ENCODE measurements at places on chromosomes 1 and 21.
A peak's percentile ranks its signal among the peaks of the same experiment; 100 is the strongest.

GRCh38 chr1:235910357-235911299, 43.9 kb upstream of the LYST start:
- no peak for DNase-seq

- DNase-seq: no peak
Measured at GRCh38 chr1:25922971-25923552, 16.8 kb upstream of the STMN1 start.

DNA sequence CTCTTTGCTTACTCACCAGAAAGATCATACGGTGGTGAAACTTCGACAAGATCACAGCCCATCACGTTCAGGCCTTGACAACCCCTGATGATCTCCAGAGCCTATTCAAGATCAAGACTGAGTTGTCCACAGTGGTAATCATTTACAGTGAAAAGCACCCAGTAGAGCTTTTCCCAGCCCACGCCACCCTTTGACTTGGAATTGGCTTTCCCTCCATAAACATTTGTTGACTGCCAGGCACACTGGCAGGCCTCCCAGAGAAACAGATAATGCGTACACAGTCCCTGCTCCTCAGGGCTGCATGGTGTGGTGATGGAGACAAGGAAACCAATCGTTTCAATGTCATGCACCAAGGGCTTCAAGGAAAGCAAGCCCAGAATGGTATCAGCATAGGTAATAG, 10.1 kb downstream of the AGMAT start:
- DNase-seq: no peak

- no peak for DNase-seq
Measured at GRCh38 chr1:150973836-150974579, 627 bp downstream of the CERS2 start.

DNA sequence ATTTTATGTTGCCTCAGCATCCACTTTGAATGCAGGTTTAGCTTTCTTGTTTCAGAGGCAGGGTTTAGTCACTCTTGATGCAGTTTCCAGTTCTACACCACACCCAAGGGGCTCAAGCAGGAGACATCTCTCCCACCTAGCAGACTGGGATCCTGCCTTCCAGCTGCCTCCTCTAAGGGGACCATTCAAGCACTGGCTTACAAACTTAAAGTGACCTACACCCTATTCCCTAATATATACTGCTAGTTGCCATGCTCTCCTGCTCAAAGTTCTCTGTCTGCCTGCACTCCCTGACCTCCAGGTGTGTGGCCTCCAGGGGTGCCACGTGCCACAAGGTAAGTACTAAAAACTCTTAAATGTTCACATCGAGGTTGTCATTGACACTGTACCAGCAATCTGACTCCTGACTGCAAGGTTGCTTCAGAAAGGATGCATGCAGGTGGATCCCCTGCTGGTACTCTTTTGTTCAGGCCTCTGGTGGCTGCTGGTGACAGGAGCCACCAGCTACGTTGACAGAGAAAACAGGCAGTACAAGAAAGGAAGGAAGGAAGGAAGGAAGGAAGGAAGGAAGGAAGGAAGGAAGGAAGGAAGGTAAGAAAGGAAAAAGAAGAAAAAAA, 185.9 kb downstream of the COQ8A start:
- DNase-seq: no peak

GRCh38 chr1:118617916-118618315, 370.2 kb downstream of the TBX15 start:
- no peak for DNase-seq

DNA sequence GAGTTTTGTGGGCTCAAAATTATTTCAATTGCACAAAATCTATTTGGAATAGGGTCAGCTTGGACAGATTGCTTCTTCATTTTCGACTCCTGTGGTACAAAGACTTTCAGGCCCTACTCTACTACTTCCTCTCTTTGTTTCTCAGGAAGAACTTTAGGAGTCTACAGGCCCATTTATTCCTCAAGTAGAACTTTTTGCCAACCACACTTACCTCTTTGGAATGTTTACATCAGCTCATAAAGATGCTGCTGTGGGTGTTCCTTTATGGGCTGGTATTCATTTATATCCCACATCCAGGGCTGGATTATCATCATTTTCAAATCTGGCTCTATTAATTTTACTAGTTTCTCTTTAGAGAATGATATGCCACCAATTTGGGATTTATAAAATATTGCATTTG, 46.3 kb upstream of the TNFSF18 start:
- no peak for DNase-seq

DNA sequence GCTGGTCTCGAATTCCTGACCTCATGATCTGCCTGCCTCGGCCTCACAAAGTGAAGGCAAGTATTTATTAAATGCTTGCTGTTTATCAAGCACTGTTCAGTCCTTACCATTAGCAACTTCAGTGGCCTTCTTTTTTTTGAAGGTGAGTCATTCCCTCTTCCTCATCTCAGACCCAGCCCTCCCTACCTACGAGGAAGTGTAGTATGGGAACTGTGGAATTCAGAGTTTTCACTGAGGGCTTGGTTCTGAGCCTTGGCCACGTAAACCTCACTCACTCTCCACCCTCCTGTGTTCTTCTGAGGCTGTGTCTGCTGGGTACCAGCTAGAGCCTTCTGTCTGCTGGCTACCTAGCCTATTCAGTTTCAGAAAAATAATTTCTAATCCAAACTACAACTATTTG, 218.3 kb upstream of the SGIP1 start:
- no peak for DNase-seq

GRCh38 chr1:55318116-55318817, 103.1 kb upstream of the USP24 start:
- no peak for DNase-seq

GRCh38 chr21:46054451-46054881, 43.4 kb upstream of the COL6A2 start:
- DNase-seq: no peak

- no peak for DNase-seq
Measured at GRCh38 chr1:32983020-32983419, 18.4 kb upstream of the RNF19B start.

- no peak for DNase-seq
Measured at GRCh38 chr1:79517470-79518224, 511.1 kb upstream of the ADGRL4 start.

GRCh38 chr1:24203404-24203803, 16.3 kb upstream of the IFNLR1 start:
- DNase-seq: no peak

DNA sequence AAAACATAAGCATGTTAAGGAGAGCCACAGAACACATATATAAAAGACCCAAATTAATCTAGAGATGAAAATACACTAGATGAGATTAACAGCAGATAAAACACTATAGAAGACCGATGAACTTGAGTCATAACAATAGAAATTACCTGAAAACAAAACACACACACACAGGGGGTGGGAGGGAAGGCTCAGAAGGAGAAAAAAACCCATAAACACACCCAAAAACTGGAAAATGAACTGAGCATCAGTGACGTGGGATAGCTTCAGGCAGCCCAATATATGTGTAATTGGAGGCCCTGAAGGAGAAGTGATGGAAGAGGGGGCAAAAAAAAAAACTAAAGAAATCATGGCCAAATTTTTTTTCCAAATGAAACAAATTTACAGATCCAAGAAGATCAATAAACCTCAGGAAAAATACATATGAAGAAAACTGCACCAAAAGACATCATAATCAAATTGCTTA, 11.4 kb downstream of the ALDH9A1 start:
- no peak for DNase-seq

DNA sequence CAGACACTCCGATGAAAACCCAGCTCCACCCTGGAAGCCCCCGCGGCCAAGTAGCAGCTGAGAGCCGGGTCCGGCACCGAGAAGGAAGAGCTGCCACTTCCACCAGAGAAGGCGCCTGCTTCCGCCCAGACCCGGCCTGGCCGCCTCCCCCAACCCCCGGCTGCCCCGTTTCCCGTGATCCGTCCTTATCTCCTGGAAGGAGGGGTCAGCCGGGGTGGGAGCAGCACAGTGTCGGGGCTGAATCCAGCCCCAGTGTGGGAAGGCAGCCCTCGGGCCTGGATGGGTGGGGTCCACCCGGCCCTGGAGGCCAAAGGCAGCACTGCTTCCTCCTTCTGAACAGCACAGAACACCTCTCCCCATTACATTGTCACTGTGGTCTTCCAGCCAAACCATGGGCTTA, 69.4 kb downstream of the MEGF6 start:
- DNase-seq: no peak

DNA sequence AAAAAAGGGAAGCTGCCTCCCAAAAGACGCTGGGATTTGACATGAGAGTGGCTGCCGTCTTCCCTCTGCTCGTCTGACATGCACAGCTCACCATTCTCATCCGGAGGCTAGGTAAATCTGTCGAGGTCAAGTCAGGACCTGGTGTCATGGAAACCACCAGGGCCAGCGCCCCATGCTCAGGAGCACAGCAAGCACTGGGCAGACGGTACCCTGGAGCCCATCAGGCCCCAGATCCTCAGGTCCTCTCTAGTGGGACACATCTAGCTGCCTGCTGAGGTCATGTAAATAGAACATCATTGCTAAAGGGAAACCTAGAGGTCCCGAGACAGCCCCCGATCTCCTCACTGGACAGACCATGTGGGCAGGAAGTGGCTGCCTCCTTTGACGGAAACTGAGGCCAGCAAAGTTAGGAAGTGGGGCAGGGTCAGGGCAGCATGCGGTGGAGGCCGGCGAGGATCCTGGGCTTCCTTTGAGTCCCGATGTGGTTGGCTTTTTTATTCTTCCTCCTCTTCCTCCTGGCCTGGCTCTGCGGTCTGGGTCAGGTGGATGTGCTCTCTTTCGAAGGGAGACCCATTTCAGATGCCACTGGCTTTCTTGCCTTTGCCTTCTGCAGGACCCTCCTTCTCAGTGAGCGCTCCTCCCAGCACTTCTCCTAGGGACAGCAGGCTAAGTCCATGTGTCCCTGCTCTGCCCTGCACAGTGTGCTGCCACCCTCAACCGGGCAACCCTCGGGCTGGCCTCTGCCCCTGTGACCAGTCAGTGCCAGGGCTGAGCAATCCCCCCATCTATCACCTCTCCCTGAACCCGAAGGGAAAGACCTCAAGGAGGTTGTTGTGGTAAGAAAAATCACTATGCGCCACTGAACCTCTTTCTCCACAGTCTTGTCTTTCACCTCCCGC, 5.9 kb downstream of the AGT start:
- no peak for DNase-seq

DNA sequence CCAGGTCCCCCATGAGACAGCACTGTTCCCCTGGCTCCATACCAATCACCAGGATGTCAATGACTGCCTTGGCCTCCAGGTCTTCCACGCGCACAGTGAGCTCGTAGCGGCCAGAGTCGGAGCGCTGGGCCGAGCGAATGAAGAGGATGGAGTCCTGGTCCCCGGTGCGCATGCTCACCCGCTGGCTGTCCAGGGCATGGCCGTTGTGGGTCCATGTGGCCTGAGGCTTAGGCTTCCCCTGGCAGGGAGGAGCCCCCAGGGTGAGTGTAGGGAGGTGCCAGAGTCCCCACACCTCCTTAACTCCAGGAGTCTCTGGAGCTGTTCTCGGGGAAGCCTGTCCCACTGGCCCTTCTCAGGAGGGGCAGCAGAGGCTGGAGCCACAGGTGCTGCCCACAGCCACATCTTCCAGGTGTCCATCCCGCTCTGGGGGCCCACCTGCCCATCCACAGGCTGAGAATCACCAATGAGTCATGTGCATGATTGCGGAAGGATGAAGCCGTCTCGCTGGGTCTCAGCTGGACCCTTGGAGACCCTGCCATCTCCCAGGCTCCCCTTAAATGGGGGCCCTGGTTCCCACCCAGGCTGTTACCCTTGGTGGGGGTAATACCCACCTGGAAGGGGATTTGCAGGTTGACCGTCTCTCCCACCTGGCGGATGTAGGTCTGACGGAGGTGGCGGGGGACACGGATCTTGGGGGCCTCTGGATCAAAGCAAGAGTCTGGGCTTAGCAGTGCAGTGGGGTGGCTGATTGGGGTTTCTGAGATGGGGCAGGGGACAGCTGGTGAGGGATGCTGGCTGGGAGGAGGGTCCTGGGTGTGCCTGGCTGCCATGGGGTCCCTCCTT, 4.1 kb downstream of the MYBPH start:
- DNase-seq: no peak

GRCh38 chr1:151990058-151990855, 3.4 kb downstream of the S100A10 start:
- no peak for DNase-seq

GRCh38 chr1:28087614-28088167, 719 bp downstream of the EYA3 start:
- no peak for DNase-seq

DNA sequence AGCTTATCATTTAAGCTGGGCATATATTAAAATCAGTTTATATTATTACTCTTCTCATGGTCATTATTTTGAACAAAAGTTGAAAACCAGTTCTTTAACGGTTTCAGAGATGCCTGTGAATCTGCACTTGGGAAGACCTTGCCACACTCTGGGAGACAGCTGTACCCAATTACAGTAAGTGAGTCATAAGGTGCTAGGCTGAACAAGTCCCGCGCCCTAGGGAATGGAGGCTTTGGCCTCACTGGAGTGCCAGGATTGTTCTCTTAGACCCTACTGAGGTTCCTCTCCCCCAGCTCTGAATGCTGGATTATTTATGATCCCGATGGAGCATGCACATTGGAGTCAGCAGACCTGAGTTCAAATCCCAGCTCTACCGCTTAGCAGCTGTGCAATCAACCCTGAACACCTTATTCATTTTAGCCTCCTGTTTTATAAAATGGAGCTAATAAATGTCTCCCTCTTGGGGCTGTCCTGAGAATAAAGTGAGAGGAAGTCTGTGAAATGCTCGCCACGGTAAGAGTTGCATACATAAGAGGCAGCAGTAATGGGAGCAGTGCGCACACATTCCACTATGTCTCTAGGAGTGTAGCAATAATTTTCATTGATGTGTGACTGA, 266.2 kb downstream of the FOXD2 start:
- DNase-seq: peak; percentile 65

- no peak for DNase-seq
Measured at GRCh38 chr1:54010415-54011117, 7.4 kb downstream of the LDLRAD1 start.

DNA sequence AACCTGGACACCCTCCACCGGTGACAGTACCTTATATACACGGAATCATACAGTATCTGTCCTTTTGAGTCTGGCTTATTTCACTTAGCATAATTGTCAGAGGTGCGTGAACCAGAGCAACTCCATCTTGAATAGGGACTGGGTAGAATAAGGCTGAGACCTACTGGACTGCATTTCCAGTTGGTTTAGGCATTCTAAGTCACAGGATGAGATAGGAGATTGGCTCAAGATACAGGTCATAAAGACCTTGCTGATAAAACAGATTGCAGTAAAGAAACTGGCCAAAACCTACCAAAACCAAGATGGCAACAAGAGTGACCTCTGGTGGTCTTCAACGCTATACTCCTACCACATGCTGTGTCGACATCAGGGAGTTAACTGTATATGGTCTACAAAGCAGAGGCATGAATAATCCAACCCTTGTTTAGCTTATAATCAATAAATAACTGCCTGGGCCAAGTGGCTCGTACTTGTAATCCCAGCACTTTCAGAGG, 1.4 kb upstream of the FDPS start:
- DNase-seq: no peak

- no peak for DNase-seq
Measured at GRCh38 chr1:151455966-151456365, 3.3 kb downstream of the POGZ start.

DNA sequence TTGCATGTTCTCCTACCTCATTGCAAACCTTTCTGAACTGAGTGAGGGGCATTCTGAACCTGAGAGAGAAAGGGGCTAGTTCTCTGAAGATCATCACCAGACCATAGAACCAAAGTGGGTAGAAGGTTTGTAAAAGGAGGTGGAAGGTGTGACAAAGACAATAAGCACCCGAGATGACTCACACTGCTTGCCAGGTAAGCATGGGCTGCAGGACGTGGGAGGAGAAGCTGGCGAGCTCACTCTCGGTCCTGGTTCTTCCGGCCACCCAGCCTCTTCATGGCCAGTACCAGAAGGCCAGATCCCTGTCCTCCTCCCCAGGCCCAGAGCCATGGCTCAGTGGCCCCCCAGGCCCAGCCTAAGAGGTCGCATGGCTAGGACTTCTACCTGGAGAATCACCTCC, 128.3 kb downstream of the TMEM53 start:
- DNase-seq: no peak
